Esophagus mucosa (tissue), 1 donor: ENCODE measurements at places on chromosomes 1 and 21. TPM values are rescaled to one million over a fixed set of nuclear protein-coding genes. Genes with fewer than 3 reads are reported as not detected.

SYT14 gene
- total RNA-seq: not detected

DNA sequence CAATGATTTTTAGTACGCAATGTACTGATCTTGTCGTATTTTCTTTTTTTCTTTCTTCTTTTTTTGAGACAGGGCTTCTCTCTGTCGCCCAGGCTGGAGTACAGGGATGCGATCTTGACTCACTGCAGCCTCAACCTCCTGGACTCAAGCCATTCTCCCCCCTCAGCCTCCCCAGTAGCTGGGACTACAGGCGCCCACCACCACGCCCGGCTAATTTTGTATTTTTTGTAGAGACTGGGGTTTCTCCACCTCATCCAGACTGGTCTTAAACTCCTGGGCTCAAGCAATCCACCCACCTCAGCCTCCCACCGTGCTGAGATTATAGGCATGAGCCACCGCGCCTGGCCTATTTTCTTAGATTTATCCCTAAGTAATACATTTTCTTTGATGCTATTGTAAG, 43.9 kb upstream of the COL6A2 start:
- no peak for ATAC-seq

- ATAC-seq: peak; percentile 99
These were observed 271.6 kb downstream of the PBX1 start for GRCh38 chr1:164830628-164831027.

DNA sequence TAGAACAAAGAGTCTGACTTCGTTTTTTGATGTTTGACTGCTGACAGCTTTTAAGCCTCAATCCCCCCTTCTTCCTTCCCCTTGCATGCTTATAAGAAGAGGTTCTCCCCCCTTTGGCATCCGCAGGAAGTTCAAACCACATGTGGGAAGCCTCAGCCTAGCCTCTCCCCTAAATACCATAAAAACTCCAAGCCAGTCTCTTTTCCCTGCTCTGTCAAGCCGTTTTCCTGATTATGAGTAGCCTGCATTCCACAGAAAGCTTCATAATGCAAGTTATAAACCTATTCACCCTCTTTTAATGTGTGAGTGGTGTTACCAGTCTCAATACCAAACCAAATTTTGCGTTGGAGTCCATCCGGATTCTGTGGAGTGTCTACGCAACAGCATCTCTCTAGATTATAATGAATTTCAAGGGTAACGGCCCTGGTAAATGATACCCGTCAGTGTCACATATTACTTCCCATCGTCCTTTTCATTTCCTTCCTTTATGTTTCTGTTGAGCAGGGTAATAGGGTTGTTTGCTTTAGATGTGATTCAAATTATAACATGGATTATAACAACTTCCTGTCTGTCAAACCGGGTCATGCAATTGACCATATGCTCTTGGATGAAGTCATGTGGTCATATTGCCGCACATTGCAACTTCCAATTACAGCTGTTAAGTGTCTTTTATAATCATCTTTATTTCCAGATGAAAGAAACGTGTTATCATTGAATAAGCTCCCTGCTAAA, 717.5 kb downstream of the RWDD3 start:
- no peak for ATAC-seq

DNA sequence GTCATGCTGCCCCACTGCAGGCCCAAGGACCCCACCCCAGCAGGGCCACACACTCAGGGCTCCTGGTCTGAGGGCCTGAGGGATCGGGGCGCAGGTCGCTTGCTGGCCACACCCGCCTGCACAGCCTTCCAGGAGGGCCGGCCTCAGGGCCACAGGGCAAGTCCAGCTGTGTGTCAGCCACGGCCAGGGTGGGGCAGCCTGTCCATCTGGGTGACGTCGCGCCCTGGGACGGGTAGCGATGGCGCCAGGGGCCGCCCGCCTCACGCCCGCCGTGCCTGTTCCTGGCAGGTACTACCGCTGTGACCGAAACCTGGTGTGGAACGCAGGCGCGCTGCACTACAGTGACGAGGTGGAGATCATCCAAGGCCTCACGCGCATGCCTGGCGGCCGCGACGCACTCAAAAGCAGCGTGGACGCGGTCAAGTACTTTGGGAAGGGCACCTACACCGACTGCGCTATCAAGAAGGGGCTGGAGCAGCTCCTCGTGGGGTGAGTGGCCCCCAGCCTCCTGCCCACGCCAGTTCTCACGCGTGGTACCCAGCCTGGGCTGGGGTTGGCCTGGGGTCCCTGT, 2.5 kb downstream of the COL6A1 start:
- no peak for ATAC-seq

AIRE gene
- total RNA-seq: not detected

DNA sequence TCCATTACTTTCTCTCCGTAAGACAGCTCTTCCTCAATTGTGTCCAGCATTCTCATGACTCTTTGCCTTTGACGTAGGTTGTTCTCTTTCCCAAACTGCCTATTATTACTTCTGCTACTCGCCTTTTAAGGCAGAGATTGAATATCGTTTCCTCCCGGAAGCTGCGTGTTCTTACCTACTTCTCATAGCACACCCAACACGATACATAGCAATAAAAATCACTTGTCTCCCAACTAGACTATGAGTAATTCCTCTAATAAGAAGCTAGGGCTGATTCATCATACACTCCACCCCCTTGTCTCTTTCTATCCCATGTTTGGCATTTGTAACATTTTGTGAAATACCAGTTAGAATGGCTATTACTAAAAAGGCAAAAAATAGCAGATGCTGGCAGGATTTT, 55.8 kb upstream of the SGIP1 start:
- ATAC-seq: peak; percentile 80

F3 gene
- total RNA-seq: 18.4 TPM

GRCh38 chr1:170806961-170807360, 128.4 kb upstream of the MROH9 start:
- ATAC-seq: no peak

ARHGAP30 gene
- 6.0 TPM for total RNA-seq

TTC22 gene
- total RNA-seq: 113 TPM

DNA sequence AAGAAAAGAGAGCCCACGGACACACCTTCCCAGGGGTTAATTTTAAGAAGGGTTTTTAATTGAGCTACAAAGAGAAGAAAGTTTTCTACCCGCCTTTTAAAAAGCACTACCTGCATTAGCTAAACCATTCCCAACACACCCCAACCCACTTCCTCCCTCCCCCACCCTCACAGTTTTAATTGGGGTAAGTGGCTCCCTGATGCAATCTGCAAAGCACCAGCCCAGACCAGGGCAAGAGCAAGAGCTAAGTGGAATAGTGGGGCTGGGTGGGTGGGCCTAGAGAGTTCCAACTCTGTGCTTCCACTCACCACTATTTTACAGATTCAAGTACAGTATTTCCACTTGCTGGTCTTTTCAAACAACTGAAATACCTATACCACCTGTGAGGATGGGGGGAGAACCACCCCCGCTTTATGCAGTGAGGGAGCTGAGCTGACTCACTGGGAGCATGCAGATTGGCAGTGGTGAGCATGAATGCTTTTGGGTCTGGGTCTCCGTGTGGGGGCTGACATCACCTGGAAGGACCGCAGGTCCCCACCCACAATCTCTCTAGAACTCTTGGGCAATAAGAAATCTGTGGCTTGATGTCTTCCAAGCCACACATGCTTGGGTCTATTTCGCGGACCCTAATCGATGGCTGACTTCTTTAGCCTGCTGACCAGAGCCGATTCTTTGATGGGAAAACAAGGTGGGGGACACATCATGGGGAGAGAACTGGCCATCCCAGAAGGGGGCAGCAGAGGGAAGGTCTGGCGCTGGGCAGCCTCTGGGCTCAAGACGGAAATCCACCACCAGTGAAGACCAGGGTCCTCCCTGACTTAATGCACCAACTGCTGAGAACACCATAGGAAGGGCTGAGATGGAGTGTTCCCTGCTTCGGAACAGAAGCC, 95.5 kb downstream of the SSBP3 start:
- ATAC-seq: no peak

ATP6V0B gene
- total RNA-seq: 95.7 TPM

APOBEC4 gene
- total RNA-seq: not detected

CD1B gene
- not detected for total RNA-seq

LCE2B gene
- not detected for total RNA-seq

DNA sequence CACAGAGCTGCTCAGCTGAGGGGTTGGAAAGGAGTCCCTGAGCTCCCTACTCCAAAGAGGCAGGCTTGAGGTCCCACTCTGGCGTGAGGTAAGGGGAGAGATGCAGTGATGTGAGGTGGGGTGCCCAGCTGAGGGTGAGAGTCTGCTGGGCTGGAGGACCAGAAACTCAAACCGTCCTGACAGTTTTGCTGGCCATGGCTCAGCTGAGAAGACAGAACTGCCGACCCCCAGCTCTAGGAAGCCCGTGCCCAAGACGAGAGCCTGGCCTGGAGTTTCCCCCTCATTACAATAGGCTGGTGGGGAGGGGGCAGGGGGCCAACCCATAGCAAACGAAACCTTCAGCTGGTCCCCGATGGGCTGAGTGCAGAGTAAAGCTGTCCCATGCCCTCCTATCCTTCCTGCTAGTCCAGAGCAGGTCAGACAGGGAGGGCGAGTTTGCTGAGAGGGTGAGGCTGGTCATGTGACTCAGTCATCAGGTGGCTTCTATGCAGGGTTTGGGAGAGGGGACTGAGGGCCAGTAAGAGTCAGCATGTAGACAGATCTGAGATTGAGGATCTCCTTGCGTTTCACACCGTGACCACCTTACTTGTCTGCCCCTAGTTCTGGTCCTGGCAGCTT, 129.3 kb downstream of the PRDM2 start:
- ATAC-seq: peak; percentile 84

DNA sequence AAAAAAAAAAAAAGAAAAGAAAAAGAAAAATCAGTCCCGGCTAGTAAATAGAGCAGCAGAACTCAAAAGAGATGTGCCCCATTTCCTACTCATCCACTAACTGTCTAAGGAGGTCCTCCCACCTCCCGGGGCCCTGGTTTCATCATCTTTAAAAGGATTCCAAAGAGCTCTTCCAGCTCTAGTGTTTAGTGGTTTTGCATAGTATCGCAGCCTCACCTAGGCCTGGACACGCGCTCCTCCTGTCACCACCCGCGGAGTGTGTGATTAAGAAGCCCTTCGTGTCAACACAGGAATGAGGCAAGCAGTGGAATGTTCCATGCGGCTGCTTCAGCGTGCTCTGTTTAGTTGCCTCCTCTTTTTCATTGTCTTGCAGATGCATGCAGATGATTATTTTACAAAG, 49.0 kb downstream of the LBR start:
- peak; percentile 99 for ATAC-seq

GRCh38 chr1:53963460-53963859, 17.3 kb downstream of the LRRC42 start:
- no peak for ATAC-seq

WDR64 gene
- not detected for total RNA-seq

GRCh38 chr1:176934370-176934769, 230.1 kb downstream of the ASTN1 start:
- no peak for ATAC-seq

DNA sequence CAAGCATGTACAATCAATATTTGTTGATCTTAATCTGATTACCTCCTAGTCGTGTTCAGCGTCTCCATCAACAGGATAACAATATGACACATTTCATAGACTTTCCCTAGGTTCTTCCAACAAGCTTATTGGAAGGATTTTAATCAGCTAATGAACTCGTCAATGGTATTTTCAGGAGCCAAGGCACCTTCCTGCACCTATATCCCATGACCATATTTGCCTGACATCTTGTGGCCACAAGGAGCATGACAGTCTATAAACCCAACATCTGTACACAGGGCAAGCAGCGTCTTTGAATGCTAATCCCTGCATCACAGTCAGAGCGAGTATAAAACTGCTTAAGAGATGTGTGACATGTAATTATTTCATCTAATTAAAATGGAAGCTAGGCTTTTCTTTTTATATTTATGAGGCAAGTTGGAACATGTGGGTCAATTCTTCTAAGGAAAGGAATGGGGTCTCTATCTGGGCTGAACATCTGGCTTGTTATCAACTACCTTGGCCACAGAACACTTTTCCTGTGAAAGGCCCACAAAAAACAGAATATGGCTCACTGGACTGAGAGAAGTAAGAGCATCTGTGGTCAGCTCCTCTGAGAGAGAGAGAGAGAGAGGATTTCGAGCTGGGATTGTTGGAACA, 388.8 kb downstream of the NTNG1 start:
- peak; percentile 82 for ATAC-seq

GRCh38 chr1:245160288-245160687, 5.5 kb downstream of the KIF26B start:
- ATAC-seq: no peak

SYCP1 gene
- not detected for total RNA-seq

- no peak for ATAC-seq
These were observed 157.2 kb upstream of the KAZN start for GRCh38 chr1:14441302-14441741.

DNA sequence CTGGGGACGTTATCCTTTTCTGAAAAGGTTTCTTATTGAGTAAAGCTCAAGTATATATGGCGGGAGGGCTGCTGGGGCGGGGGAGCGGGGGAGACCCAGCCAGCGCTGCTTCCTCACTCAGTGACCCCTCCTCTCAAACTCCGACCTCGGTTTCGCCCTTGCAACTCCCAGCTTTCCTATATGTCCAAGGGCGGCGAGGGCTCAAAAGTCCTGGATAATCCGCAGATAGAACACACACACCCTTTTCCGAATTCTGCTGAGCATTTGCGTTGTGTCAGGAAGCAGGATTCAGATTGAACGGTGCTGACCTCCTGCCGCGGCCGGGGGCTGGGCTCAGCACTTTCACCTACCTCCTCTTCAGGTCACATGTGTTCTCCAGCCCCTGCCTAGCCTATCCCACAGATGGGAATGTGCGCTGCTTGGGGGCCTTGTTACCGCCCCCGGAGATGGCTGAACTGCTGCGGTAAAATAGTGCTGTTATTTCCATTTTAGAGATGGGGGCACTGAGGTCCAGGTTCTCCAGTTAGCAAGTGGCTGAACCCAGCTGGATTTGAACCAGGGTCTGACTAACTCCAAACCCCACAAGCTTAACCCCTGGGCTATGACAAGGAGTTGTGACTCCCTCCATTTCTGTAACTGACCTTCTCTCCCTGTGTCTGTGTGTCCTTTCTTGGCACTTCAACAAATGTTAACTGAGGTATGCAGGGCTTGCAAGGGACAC, 795 bp upstream of the AHDC1 start:
- ATAC-seq: no peak

DNA sequence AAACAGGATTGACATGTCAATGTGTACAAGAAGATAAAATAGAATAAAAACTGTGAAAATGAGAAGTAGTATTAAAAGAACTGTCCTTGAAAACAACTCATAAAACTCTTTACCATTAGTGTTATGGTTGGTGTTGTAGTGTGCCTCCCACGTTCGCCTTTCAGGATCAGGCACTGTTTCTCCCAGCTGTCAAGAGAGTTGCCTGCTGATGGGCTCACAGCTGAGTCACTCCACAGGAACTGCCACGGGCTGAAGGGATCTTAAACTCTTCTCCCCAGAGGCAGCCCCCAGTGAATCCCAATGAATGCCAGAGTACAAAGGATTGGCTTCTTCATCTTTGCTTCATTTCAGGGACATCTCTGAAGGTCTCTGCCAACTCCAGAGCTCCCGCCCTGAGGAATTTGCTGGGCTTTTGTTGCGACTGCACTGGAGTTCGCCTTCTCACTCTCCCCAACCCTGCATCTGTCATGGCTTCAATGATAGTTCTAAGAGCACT, 119.6 kb downstream of the ADGRL2 start:
- ATAC-seq: no peak
